ENCODE measurements at places on chromosomes 2 and 18.

DNA sequence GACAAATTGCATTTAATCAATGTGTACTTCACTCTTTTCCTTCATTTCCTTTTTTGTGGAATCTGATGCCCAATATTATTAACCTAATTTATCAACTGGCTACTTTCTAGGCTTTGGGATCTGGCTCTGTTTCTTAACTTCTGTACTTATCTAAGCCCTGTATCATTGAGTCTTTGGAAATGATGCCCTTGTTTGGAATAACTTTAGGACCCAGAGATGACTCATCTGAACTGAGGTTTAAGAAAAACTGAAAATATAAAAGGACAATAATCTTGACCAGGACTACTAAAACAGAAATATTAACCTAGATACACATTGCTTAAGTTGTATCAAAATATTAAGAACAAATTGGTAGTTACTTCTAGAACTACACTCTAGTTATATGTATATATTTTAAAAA lies 600.8 kb downstream of the CPS1 start:
- no peak for DNase-seq

DNA sequence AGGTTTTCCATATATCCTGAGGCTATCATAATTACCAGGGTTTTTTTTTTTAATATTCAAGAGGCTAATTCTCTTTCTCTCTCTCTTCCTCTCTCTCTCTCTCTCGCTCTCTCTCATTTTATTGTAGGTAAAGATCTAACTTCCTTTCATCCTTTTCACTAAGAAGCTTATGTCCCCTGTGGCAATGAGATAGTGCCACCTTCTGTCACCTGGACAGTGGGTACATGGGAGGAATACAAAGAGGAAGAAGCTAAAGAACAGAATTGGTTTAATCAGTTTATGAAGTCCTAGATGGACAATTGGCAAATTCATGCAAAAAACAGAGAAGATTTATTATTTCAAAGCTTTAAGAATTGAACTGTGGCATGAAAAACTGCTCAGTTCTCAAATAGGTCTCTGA lies 1582.3 kb upstream of the TMEFF2 start:
- no peak for DNase-seq

GRCh38 chr18:9613550-9614400 lies 584 bp downstream of the PPP4R1 start:
- DNase-seq = peak; percentile 61

- no peak for DNase-seq
These were observed 76.3 kb upstream of the RBBP8 start for GRCh38 chr18:22856870-22857269.

DNA sequence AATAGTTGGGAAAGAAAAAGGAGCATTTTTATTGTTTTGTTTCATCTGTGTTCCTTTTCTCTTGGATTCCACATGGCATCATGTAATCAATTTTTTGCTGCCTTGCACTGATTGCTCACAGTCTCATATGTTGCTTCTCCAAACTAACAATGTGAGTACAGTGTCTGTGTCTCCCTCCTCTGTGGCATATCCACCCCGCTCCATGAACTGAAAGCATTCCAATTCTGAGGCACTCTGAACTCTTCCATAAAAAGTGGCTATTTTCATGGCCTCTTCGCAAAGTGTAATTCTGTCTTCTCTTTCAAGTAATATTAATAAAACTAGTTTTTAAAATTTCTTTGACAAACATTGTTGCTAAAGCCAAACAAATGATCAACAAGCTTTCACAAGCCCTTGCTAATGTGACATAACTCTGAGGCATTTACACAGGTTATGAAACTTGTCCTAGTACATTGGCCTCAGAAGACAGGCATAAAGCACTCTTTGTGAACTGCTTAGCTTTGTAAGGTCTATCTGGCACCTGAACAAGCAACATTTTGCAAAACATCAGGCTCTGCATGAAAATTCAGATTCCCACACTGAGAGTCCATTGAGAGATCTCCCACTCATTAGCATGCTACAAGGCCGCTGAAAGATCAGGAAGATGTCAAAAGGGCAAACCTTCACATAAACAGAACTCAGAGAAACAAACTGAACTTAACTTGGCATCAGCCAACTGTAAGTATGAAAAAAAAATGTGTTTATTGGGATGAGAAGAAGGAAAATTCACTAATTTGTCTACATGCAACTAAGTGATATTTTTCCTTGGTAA lies 33.0 kb downstream of the GPR75 start:
- DNase-seq = no peak

GRCh38 chr18:49447810-49448745 lies 12.4 kb downstream of the DYM start:
- no peak for DNase-seq

- DNase-seq = no peak
These were observed 3.4 kb downstream of the XIRP2 start for GRCh38 chr2:166891727-166892126.
